Activated effector memory CD4-positive, alpha-beta T cell treated with Interleukin-2 at 50 U/mL for 16 hours (primary cell): ENCODE measurements at places on chromosomes 13 and 19.

GRCh38 chr19:50148528-50148927 is 14.6 kb downstream of the IZUMO2 start:
- no peak for DNase-seq

GRCh38 chr19:12984683-12985048 is 10.6 kb upstream of the NFIX start:
- DNase-seq = no peak

- DNase-seq = no peak
Observed at GRCh38 chr13:113582841-113583631, 1.5 kb upstream of the TFDP1 start.

DNA sequence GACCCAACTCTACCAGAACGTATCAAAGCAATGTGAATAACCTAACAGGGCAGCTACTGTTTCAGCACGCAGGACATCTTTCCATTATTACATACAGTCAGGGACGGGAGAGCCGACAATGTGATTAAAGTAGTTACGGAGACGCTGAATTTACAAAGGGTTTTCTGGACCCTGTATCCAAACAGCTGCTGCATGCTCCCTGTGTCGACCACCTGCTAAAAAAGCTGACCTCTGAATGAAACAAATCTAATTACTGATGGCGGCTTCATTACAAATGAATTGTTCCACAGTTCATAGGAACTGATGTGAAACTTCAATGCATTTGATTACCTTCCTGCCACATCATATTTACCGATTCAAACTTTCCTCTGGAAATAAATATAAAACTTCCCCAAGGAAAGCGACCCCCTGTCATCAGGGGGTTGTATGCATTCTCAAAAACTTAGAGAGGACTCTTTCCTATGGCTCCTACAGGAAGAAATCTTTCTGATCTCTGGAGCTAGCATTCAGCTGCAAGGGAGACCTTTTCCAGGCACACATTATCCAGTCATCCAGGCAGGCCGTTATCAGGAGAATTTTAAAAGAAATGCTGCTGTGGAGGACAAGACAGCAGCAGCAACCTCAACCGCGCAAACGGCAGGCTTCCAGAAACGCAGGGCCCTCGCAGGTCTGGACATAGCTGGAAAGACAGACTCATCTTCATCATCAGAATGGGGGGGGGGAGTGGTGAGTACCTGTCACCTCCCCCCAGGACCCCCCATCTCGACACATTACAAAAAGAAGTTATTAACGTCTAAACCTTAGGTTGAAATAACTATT is 3.1 kb downstream of the EFNB2 start:
- DNase-seq = no peak

DNA sequence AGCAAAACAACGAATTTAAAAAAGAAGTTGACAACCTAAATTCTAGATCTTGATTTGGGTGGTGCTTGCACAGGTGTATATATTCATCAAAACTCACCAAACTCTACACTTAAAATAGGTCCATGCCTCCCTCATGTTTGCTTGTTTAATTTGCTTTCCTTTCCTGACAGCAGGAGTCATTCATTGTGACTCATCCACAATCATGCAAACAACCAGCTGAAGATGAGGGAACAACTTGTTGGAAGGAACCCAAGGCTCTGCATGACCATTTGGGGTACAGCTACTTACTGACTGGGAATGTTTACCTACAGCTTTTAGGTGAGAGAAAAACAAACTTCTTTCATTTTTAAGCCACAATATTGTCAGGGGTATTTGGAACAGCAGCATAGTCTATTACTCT is 96.6 kb downstream of the RXFP2 start:
- no peak for DNase-seq

GRCh38 chr13:30294004-30294403 is 13.3 kb downstream of the KATNAL1 start:
- DNase-seq = no peak

DNA sequence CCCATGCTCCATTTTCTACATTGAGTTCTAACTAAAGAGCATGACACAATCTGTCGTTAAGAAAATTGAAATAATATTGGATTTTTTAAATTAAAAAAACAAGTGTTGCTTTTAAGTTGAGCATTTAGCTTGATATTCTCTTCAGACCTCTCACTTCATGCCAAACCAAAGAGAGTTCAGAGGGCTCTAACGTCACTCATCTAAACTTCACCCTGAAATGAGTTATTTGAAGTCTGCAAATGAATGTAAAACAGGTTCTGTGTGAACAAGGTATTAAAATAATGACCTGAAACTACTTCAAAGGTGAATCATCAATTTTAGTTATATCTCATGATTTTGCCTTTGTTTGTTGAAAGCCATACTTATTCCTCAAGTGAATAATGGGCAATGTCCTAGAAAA is 61.8 kb downstream of the MRPL57 start:
- DNase-seq = no peak

GRCh38 chr13:97786510-97786909 is 167.0 kb upstream of the IPO5 start:
- no peak for DNase-seq
